ENCODE measurements at places on chromosomes 1 and 21.

GRCh38 chr1:107666493-107666892 lies 298.5 kb downstream of the VAV3 start:
- no peak for DNase-seq

DNA sequence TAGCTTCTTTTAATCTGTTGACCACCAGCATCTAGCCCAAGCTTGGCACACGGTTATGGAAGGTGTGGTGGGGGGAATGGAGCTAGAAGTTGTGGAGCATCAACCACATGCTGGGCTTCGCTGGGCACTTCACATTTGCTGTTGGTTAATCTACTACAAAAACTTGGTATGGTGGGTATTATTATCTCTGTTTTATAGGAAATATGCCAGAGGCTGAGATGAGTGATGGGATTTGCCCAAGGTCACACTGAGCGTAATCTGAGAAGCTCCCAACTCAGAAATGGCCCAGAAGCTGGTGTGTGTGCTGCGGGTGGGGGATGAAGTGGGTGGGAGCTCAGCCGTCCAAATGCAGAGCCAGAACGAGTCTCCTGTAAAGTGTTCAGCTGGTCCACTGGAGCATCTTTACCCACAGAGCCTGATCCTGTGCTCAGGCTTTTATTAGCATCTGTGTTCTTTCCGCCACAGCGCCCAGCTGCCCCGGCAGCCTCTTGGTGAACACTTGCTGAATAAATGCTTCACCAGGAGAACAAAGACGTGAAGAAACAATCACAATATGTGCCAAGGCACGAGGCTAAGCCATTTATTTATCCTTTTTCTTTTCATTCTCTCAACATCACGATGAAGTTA lies 98.6 kb upstream of the JUN start:
- no peak for DNase-seq

DNA sequence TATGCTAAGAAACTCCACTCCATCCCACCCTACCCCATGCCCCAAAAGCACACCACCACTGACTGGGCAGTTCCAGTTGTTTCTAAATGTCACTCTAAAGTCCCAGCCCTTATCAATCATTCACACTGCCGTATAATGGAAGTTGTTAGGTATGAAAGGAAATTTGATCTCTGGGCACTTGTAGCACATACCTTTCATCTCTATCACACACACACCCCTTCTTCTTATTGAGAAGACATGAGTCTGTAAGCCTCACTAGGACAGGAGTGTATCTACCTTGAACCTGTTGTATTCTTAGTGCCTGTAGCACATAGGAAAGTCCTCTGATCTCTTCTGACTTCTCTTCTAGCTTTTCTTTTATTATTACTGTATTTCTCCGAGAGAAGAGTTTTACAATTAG lies 22.3 kb upstream of the DHX9 start:
- no peak for DNase-seq

DNA sequence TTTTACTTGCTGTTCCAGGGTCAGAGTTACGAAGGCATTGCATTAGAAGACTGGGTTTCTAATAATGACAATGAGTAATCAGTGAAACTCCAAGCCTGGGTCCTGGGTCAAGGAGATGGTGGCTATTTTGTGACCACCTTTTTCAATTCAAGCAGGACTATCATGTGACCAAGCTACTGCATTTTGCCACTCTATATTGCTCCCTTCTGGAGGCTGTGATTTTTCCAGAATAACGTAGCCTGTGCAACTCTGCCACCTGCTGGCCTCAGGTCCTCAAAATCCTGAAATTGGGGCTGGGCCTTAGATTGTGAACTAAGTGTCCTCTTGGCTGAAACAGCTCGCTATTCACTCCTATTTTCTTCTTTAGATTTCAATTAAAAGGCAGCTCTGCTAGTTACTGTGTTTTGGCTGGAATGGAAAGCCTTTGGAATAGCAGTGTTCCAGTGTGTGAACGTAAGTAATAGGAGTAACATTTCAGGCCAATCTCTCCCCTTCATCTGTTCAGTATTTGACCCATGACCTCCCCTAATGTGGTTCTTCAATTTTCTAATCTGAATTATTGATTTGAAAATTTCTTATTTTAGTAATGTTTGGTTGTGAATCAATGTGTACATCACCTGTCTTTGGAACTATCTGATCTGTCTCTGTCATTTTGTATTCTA lies 52.9 kb upstream of the CD46 start:
- DNase-seq = no peak

GRCh38 chr21:24870633-24871032 lies 736.6 kb downstream of the MRPL39 start:
- no peak for DNase-seq

DNA sequence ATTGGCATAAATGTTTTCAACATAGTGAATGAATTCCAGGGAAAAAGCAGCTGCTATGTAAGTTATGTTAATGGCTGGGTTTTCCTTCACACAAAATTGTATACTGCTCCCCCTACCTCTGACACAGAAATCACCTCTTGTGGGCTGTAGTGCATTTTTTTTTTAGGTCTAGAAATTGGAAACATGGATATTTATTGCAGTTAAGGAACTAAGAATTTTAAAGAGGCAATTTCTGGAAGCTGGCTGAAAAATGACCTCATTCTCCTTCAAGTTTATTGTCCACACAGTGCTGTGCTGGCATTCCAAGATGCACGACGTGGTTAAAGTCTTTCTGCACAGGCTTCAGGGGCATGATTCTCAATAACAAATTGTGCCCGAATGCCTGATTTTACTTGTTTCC lies 1424.2 kb downstream of the MRPL39 start:
- DNase-seq = no peak

DNA sequence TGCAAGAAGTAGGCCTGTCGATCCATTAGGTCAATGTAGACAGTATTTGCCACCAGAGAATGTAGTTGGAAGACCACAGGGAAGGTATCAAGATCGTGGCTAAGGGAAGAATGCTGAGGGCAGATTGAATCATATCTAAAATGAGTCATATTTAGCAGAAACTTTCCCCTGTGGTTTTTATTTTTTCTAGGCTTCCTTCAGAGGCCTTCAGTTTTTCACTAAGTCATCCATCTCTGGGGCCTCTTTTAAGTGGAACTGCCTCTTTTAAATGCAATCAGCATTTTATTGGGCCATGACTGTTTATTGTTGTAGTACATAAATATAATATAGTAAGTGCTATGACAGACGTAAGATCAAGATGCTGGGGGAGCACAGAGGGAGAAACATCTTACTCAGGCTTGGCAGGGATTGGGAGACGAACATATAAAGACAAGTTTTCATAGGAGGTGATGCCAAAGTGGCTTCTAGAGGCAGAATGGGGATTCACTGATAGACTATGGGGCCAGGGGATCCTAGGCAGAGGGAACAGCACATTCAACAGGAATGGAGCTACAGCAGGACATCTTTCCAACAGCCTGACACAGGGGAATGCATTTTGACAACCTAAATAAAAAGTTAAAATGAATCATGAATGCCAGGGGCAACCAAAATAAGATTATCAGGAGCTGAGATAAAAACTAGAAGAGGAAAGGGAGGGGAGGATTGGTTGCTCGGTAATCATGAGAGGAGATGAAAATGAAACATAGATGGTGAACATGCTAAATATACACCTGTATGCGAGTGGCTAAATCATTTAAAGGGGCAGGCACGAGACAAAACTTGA lies 20.1 kb downstream of the UBE2U start:
- no peak for DNase-seq

DNA sequence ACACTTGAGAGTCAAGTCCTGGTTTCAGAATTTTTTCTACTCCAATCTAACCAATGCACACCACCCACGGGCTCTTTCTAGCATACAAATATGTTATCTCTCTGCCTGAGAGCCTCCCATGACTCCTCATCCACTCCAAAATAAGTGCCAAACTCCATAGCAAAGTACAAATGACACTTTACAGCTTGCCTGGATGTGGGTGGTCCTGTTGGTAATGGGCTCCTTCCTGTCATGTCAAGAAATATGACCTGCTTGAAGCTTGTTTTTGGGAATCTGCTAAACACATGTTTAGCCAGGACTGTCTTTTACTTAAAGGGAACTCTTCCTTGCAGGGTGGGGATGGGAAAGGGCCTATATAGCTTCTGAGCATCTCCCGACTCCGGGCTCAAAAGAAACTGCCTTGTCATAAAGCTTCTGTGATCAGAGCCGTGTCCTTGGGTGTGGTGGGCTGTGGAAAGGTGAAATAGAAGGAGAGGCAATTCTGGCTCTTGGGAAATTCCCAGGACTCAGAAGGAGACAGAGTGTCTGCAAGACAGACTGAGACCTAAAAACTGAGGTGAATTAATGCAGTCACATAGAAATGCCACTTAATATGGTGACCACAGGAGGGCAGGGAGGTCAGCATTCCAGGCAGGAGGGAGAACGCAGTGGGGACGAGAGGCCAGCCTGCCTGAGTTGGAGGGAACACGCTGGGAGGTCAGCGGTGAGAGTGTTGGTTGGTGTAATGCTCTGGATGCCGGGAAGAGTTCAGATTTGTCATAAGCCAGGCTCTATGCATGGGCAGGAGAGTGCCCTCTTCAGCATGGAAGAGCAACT lies 6.1 kb upstream of the IGFN1 start:
- no peak for DNase-seq

- no peak for DNase-seq
Observed at GRCh38 chr1:113040718-113041412, 32.1 kb upstream of the LRIG2 start.

DNA sequence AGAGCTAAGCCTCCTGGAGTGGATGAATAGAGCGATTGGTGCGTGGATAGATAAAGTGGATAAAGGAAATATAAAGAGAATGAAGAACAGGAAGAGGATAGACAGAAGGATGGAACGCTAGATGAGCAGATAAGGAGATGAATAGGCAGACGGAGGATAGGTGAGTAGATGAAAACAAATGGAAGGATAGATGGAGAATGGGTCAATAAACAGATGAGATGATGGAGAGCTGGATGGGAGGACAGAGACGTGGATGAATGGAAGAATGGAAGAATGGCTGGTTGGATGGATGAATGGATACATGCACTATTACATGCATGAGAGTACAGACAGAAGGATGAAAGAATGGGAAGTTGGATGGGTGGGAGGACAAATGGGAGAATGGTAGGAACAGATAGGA lies 35.2 kb upstream of the EDN2 start:
- no peak for DNase-seq

DNA sequence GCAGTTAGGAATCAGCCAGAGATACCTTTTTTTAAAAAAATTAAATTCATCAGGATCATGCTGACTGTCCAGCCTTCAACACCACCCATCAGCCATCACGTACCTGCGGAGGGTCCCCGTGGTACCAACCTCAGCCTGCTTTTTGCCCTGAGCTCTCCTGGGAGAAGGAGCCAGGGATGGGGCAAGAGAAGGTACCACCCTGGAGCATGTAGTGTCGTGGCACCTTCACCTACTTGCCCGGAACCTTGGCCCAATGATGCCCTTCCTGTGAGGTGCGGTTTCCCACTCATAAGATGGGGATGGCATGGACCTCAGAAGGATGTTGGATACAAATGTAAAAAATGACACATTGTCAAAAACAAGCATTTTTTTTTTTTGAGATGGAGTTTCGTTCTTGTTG lies 88.4 kb upstream of the C1orf174 start:
- DNase-seq = no peak

GRCh38 chr21:42356046-42356445 lies 5.3 kb upstream of the TFF2 start:
- no peak for DNase-seq

GRCh38 chr21:36966066-36966820 lies at the start of gene HLCS:
Gene HLCS, minus strand, starts transcription at chr21:36966669. Its CDS starts 31 bp downstream, at chr21:36966638.
- DNase-seq = peak; percentile 61

DNA sequence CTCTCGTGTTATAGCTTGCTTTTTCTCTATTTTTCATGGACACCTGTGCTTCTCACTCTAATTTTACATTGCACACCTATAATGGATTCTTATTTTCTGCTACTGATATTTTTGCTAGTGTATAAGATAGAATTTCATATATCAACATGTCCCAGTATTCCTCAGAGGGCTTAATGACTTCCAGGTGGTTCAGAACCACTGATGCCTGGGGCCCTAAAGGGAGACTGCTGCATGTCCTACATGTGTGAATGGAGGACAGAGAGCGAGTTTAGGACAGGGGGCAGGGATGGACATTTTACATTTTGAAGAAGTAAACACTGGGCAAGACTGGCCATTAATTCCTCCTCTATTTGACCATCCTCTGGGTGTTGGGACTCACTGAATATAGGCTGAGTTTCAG lies 100.6 kb downstream of the DISC1 start:
- DNase-seq = no peak

DNA sequence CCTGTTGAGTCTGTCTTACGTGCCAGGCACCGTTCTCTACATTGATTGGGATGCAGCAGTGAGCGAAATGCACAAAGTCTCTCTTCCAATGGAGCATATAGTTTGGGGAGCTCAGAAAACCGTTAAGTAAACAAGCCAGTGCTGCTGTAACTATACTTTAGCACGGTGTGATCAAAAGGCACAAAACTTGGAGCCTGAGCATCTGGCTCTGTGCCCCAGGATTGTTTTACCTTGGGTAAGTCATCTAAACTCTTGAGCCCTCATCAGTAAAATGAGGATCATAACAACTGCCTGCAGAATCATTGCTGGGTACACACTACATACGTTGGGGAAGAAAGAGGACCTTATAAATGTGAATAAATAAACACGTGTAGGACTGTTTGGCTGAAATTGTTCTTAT lies 1.8 kb downstream of the HHIPL2 start:
- DNase-seq = no peak

GRCh38 chr1:214208460-214208859 lies 72.5 kb upstream of the SMYD2 start:
- DNase-seq = no peak
